Upper lobe of right lung (tissue), 1 donor: ENCODE measurements at places on chromosomes 5 and 9.

- no peaks in the 10 kb centered on the region for H3K4me1 ChIP-seq
- H3K27ac ChIP-seq: no peak overlapping the region
- no peak for DNase-seq
- no peaks in the 10 kb centered on the region for H3K36me3 ChIP-seq
- H3K4me3 ChIP-seq: no peak overlapping the region
- no peaks in the 10 kb centered on the region for H3K27me3 ChIP-seq
Observed at GRCh38 chr9:120362446-120362845, 217.5 kb downstream of the CDK5RAP2 start.

DNA sequence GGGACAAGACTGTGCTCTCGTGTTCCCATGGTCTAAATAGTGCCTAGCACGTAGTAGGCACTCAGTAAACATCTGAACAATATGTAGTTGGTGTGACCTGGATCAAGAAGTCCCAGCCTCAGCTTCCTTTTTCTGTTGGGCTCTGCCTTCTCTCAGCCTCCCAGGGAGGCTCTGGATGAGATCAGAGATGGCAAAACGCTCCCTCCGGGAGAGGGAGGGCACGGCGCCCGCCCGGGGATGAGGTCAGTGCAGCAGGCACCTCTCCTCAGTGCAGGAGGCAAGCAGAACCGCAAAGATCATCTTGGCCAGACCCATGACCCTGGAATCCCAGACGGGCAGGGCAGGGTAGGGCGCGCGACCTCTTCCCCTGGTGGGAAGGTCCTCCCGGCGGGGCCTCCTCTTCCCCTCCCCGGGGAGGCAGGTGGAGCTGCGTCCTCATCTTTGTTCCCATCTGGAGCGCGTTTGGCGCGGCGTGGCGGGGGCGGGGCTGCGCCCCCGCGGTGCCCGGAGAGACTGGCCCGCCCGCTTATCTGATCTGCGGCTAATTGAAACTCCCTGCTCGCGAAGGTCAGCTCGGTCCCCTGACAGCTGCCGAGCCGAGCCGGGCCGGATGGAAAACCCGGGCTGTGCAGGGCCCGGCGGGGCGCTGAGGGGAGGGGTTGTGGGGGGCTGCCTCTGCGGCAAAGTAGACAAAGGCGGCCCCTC is 60.9 kb downstream of the CXXC5 start:
- peak overlapping the region; percentile 51 for H3K4me3 ChIP-seq
- peak; percentile 71 for DNase-seq
- H3K36me3 ChIP-seq: no peaks in the 10 kb centered on the region
- peak overlapping the region; percentile 65 for H3K27ac ChIP-seq

DNA sequence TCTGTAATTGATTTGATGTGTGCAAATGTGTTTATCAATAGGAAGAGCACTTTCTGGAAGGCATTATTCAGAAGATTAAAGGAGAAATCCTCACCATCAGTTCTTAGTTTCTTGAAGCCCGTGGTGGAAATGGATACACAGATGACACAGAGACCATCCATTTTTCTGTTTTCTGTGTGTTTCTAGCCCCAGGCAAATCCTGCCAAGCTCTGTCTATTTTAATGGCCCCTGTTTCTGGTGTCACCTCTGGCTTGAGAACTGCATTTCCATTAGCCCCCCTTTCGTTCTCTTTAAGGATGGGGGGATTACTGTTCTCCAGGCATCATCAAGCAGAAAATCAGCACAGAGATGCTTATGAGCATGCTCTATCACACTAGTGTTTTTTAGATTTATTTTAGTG is 37.3 kb downstream of the DAPK1 start:
- H3K4me3 ChIP-seq: no peak overlapping the region
- no peaks in the 10 kb centered on the region for H3K27me3 ChIP-seq
- H3K4me1 ChIP-seq: peaks cover 13% of the 10 kb centered on the region

- no peak for DNase-seq
- H3K27me3 ChIP-seq: no peaks in the 10 kb centered on the region
- H3K27ac ChIP-seq: no peak overlapping the region
- no peaks in the 10 kb centered on the region for H3K36me3 ChIP-seq
- no peaks in the 10 kb centered on the region for H3K4me1 ChIP-seq
Observed at GRCh38 chr5:58797021-58797420, 214.1 kb downstream of the RAB3C start.

GRCh38 chr5:120813551-120813950 is 349.5 kb downstream of the PRR16 start:
- H3K27ac ChIP-seq: no peak overlapping the region
- DNase-seq: no peak
- no peak overlapping the region for H3K4me3 ChIP-seq
- no peaks in the 10 kb centered on the region for H3K4me1 ChIP-seq
- H3K27me3 ChIP-seq: no peaks in the 10 kb centered on the region
- H3K36me3 ChIP-seq: no peaks in the 10 kb centered on the region

DNA sequence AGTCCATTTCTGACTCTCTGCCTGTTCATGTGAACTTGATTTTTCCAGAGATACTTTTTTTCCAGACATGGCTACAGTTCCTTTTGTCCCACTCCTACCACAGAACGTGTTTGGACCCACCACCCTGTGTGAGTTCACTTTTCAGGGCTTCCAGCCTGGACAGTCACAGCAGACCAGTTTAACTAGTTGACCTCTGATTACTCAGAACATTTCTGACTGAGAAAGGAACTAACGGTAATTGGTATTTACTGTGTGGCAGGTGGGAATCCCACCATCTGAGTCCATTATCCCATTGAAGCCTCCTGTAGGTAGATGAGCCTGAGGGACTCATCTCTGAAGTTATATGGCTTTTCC is 210.1 kb downstream of the GOLPH3 start:
- DNase-seq: no peak
- no peak overlapping the region for H3K4me3 ChIP-seq
- H3K4me1 ChIP-seq: peaks cover 19% of the 10 kb centered on the region
- no peaks in the 10 kb centered on the region for H3K36me3 ChIP-seq
- no peaks in the 10 kb centered on the region for H3K27me3 ChIP-seq
- peak overlapping the region; percentile 61 for H3K27ac ChIP-seq

DNA sequence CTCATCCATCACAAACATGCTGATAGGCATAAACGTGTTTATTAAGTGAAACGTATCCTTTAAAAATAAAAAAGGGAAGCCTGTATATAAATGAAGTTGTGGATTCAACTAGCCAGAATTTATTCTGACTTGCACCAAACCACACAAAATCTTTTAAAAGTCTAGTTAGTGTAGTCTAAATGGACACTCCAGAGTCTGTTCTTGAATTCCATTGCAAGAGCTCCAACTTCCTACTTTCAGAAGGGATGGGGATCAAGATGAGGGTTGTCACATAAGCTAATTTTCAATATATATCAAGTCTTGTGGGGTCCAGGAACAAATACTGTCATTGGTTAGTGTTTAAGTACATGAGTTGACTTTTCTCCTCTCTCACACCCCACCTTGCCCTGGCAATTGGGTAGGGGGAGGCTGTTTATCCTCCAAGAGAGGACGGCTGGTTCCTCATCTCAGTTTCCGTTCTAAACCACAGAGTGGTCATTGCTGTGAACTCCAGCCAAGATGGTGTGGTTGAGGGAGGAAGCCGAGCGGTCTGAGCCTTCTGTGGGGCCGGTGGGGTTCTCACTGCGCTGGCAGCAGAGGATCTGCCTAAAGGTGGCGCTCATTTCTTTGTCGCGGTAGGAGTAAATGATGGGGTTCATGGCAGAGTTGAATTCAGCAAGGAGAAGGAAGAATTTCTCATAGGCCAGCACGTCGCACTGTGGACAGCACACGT is 163.2 kb downstream of the LPAR1 start:
- peak; percentile 66 for DNase-seq
- H3K27ac ChIP-seq: no peak overlapping the region
- no peaks in the 10 kb centered on the region for H3K4me1 ChIP-seq
- H3K27me3 ChIP-seq: no peaks in the 10 kb centered on the region
- H3K4me3 ChIP-seq: no peak overlapping the region

DNA sequence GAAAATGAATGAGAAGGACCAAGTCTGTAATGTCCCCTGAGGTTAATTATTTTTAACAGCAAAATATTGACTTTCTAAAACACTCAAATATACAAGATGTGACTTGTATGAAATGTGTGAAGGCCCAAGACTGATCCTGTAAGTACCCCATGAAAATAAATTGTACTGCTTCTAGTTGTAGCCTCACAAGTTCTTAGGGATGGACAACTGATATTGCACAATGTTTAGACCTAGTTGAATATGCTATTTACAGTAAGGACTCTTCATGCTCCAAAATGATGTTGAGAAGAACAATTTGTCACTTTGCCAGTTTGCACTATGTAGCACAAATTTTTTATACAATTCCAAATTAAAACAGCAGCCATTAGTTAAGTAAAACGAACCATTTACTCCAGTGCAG is 139.7 kb upstream of the GDNF start:
- no peak overlapping the region for H3K4me3 ChIP-seq
- H3K4me1 ChIP-seq: no peaks in the 10 kb centered on the region
- H3K36me3 ChIP-seq: no peaks in the 10 kb centered on the region
- no peaks in the 10 kb centered on the region for H3K27me3 ChIP-seq

DNA sequence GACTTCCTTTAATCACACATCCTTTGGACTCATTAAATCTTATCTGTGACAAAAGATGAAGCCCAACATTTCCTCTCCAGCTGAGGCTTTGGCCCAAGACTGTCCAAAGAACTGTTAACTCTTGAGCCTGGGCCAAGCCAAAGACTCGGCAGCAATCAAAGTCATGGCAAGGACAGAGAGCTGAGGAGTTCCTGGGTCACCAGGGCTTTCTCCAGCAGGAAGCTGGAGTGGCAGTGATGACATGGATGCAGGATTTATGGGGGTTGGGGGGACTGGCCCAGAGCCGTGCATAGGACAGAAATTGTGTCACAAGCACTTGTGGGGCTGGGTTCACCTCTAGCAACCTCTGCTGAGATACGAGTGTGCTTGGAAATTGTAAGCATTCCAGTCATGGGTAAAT is 440.3 kb downstream of the PLK2 start:
- peak; percentile 54 for DNase-seq
- no peaks in the 10 kb centered on the region for H3K36me3 ChIP-seq
- no peaks in the 10 kb centered on the region for H3K27me3 ChIP-seq

GRCh38 chr9:108184941-108185340 is 670.8 kb downstream of the ACTL7B start:
- no peaks in the 10 kb centered on the region for H3K27me3 ChIP-seq
- no peaks in the 10 kb centered on the region for H3K36me3 ChIP-seq
- H3K4me3 ChIP-seq: no peak overlapping the region
- no peak overlapping the region for H3K27ac ChIP-seq

GRCh38 chr9:2466703-2467102 is 154.9 kb upstream of the VLDLR start:
- no peak for DNase-seq
- no peak overlapping the region for H3K27ac ChIP-seq
- no peak overlapping the region for H3K4me3 ChIP-seq
- no peaks in the 10 kb centered on the region for H3K4me1 ChIP-seq

DNA sequence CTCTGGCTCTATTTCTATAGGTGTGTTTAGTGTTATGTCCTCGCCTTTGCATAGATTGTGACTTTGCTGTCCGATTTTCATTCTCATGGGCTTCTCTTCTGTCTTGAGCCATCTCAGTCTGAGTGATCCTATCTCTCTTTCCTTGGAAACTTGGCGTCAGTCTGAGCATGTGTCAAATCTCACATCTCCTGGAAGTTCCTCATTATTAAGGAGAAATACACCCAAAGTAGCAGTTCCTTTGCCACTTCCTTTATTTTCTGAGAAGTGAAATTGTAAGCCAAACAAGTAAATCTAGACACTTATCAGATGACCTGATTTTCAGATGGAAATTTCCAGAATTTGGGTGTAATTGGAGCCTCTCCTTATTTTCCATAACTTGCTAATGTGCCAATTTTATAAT is 126.9 kb upstream of the ANKH start:
- H3K27me3 ChIP-seq: no peaks in the 10 kb centered on the region
- H3K27ac ChIP-seq: no peak overlapping the region
- no peak for DNase-seq
- no peaks in the 10 kb centered on the region for H3K36me3 ChIP-seq
- H3K4me1 ChIP-seq: no peaks in the 10 kb centered on the region
- no peak overlapping the region for H3K4me3 ChIP-seq

DNA sequence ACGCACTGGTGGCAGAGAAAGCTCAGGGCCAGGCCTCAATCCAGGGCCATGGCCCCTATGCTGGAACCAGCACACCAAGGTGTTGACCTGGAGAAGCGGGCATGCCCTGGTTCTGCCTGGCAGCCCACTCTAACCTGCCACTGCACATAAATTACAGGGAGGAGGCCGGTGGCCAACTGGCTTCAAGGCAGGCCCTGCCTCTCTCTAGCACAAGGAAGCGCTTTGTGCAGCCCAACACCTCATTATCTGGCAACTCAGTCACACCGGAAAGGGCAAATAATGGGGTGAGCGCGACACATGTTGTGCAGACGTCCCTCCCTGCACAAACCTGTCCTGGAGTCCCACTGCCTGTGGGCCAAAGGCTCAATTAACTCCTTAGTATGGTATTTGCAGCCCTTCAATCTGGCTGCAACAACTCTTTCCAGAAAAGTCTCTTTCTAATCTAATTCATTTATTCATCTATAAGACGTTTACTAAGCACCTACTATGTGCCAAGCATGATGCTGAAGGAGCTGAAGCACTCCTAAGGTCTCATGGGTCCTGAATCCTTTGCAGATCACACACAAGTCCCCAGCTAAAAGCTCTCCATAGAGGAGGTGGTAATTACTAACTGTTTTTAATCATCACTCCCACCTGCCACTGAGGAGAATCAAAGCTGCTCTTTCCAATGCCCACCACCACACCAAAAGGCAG is 24.9 kb downstream of the SHB start:
- no peaks in the 10 kb centered on the region for H3K36me3 ChIP-seq
- peaks cover 57% of the 10 kb centered on the region for H3K4me1 ChIP-seq
- H3K27ac ChIP-seq: no peak overlapping the region

DNA sequence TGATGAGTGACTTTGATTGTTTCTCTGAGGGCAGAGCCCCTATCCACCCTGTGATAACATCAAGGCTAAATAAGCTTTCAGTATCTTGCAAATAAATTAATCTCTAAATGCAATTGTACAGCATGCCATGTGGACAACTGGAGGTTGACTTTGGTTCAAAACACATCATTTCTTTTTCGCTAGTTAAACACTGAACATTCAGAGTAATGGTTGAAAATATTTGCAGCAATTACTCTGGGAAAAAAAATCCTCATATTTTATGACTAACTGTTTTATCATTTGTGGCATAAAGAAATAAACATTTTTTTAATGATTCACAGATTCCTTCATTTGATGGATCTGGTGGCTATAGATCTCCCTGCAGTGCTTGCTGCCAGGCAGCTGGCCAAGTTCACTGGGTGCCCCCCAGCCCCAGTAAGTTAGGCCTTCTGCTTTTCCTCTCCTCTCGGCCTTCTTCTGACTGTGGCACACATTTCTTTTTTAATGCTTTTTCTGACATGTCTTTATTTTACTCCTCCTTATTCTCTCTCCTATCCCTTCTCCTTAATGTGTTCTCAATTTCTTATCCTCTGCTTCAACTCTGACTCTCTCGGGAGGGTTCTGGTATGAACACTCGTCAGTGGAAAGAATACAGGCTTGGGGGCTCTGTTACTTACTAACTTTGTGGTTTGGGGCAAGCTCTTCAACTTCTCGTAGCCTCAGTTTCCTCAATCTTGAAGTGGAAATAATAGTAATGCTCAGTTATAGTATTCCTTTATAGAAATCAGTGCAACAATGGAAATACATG is 69.6 kb downstream of the ADAMTSL1 start:
- H3K4me1 ChIP-seq: no peaks in the 10 kb centered on the region
- H3K4me3 ChIP-seq: no peak overlapping the region
- H3K27me3 ChIP-seq: no peaks in the 10 kb centered on the region
- no peak overlapping the region for H3K27ac ChIP-seq
- no peak for DNase-seq
- H3K36me3 ChIP-seq: no peaks in the 10 kb centered on the region
